ENCODE measurements at places on chromosomes 6 and 20.
A peak's percentile ranks its signal among the peaks of the same experiment; 100 is the strongest.

DNA sequence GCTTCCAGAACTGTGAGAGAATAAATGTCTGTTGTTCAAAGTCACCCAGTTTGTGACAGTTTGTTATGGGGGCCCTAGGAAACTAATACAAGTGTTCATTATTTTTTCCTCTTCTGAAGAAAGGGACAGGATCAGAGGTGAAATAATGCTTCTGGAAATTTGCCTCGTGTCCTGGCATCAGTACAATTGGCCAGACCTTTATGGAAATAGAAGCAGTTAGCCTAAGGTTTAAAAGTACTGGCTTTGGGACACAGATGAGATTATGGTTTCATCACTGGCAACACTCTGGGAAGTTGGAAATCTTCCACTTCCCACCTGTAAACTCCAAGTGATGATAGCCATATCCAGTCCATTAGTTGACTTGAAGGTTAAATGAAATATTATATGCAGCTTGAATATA is 88.7 kb downstream of the PLCB1 start:
- no peak for DNase-seq

DNA sequence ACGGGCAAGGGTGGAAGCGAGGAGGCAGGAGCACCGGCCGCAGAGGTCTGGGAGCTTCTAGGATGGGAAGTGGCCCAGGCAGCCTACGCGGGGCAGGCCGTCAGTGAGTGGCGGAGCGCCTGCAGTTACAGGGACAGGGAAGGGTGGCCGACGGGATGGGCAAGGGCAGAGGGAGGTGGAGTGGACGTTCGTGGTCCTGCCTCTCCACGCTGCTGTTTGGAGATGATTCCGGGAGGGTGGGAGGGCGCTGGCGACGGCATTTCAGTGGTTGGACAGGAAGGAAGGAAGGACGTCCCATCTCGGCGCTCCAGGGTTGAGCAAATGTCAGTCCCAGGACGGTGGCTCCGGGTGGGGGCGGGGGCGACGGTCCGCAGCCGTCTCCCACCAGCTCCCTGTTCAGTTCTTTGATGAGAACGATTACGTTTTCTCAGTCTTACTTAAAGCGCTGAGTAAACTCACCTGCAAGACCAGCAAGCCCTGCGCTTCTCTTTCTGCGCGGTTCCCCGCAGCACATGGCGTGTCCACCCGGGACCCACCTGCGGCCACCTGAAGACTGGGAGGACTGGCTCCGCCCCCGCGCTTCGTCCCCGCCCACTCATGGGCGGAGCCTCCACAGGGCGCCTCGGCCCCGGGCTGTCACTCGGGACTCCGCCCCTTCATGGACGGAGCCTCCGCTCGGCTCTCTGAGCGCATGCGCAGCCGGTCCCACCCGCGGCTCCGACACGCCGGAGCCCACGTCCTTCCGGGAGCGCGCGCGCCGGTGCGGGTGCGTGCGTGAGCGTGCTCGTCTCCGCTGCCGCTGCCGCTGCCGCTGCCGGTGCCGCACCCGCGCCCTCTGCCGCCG is at the start of gene DNAJC5:
TSS of gene DNAJC5 (plus strand) at position 769 of the 844 bp plus-strand sequence. CDS start 33,220 bp downstream, outside the sequence.
- DNase-seq: peak; percentile 96

DNA sequence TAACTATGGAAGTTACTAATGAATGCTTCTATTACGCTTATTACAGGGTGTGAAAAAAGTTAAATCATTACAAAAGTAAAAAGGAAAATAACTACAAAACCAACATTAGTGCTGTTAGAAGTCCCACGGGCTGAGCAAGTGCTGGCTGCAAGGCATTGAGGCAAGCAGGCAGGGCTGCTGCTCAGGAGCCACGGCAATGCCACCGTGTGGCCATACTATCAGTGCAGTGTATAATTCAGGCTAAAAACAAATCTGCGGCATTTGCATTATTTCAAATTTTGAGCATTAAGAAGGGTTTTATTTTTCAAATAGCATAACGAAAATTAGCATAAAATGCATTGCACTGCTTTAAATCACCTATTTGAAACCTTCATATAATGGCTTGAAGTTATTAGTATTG is 17.1 kb downstream of the IFNGR1 start:
- no peak for DNase-seq

- DNase-seq: no peak
Observed at GRCh38 chr6:44705596-44705995, 318.1 kb downstream of the CDC5L start.

- no peak for DNase-seq
Observed at GRCh38 chr6:153056308-153056707, 53.8 kb upstream of the MTRF1L start.

- no peak for DNase-seq
Observed at GRCh38 chr6:152246554-152247337, 390.4 kb downstream of the SYNE1 start.

DNA sequence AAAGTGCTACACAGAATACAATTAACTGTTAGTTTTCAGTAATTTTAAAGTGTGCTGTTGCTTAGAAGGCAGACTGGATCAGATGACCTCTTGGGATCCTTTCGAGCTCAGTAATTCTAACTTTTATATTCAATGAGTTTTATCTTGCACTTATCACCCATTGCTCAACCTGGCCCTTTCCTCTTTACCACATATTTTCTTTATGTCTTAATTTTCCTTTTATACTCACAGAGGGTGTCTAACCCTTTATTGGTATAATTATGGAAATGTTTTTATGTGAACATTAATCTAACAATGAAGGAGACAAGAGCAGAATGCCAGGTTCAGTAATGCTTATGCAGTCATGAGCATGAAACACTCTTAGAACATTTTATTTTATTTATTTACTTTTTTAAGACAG is 39.7 kb upstream of the CARMIL1 start:
- no peak for DNase-seq

GRCh38 chr6:6629402-6629801 is 40.9 kb downstream of the LY86 start:
- no peak for DNase-seq

GRCh38 chr6:35512740-35513139 is at the start of gene TULP1:
TSS of gene TULP1 (minus strand) at chr6:35512896. CDS start at chr6:35512858, 38 bp downstream.
- DNase-seq: no peak

GRCh38 chr20:63122626-63123025 is 93.3 kb downstream of the YTHDF1 start:
- no peak for DNase-seq
